ENCODE measurements at places on chromosomes 13 and 19.

DNA sequence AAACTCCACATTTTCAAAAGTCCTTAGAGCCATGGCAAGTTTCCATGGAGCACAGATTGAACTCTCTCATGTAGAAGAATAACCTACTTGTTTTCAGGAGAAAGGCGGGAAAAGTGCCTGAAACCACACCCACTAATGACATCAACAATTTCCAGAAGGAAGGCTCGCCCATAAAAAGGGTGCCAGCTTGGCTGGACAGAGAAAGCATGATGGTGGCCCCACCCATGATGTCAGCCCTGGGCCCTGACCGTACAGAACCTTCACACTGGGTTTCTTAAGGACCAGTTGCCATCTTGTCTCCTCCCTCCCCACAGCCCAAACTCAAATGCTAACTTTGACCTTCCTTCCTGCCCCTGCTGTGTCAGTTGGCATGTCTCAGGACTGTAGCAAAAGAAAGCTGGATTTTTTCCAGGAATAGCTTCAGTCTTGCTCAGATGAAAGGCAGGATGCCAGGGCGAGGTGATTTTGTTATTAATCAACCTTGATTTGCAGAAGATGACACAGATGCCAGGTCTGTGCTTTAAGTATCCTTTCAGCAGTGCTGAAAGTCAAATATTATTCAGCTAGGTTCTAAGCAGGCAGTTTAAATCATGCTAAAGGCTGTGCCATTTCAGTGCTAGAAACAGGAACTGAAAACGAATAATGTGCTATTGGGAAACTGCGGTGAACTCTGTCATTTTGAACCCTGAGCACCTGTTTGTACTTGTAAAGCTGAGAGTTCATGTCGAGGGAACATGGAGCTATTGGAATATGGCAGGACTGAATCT is 89.5 kb upstream of the RFC3 start:
- DNase-seq = no peak

- DNase-seq = no peak
Observed at GRCh38 chr19:46431824-46432223, 3.1 kb upstream of the PNMA8C start.

DNA sequence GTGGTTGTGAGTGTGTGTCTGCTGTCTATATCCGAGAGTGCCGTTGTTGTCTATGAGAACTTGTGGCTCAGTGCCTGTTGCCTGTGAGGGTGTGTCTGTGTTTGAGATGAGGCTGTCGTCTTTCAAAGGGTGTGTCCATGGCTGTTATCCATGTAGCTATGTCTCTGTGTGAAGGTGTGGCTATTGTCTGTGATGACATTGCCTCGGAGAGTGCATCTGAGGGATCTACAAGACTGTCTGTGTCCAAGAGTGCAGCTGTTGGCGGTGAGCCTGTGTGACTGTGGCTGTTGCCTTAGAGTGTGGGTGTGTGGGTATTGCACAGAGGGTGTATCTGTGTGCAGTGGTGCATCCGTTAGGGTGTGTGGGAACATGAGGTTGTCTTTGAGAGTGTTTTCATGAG is 4.9 kb downstream of the NUMBL start:
- DNase-seq = no peak

- no peak for DNase-seq
Observed at GRCh38 chr13:103101500-103101899, 35.3 kb upstream of the SLC10A2 start.

DNA sequence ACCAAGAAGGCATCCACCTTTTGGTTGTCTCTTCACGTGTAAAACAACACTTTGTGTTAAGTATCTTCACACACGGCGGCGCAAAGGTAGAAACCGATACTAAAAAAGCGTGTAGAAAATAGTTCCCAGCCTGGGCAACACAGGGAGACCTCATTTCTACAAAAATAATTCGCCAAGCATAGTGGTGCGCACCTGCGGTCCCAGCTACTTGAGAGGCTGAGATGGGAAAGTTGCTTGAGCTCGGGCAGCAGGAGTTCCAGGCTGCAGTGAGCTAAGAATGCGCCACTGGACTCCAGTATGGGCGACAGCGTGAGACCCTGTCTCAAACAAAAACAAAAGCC is 573 bp upstream of the ERCC5 start:
- no peak for DNase-seq

DNA sequence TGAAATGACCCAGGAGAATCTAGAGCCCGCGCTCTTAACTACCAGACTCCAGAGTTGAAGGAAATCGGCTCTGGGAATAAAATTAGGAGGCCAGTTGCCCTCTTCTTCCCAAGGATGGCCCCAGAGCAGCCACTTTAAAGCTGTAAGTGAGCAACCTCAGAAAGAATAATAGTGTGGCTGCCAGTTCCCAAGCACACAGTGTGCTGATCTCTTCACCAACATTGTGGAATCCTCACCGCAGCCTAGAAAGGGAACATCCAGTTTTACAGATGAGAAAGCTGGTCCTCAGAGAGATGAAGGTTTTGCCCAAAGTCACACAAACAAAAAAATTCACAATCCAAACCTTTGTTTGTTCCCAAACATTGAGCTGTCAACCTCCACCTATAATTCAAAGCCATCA is 39.6 kb downstream of the HSPH1 start:
- DNase-seq = no peak

DNA sequence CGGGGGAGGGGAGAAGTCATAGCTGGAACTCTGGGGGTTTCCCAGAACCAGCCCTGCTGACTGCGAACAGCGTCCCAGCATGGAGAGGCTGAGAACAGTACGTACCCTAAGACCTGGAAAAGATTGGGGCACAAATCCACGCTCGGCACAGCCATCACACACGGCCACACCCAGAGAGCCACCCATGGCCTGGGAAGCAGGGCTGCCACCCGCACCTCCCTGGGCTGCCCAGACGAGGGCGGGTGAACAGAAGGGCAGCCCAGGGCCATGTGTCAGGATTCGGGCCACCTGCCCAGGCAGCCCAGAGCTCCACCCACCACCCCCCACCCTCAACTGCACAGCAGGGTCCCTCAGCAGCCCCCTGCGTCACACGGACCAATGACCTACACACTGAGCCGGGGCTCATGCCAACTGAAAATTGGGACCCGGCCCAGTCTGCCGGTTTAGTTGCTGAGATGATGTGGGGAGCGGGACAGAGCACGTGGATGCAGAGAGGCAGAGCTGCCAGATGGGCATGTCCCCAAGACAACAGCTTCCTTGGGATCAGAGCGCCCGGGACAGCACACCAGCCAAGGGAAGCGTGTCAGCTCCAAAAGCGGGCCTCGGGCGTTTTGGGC is 8.5 kb downstream of the UBXN6 start:
- DNase-seq = no peak

DNA sequence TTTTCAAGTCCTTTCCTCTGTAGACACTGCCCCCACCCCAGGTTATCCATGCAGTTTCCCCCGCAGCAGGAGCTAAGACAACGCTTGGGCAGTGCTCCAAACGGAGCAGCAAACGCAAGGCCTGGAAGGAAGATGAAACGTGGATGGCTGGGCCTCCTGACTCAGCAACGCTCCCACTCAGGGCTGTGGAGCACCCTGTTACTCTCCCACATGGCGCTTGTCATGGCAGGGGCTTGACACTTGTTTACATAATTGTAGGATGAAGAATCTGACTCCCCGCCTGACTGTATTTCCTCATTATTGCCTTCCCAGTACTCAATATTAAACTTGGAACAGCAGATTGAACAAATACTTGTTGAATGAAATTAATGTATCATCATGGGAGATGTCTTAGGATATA is 799 bp upstream of the C1QTNF9B start:
- no peak for DNase-seq

- no peak for DNase-seq
Observed at GRCh38 chr13:40456397-40456953, 210.0 kb downstream of the FOXO1 start.

- DNase-seq = no peak
Observed at GRCh38 chr13:77290342-77290741, 36.6 kb downstream of the MYCBP2 start.

DNA sequence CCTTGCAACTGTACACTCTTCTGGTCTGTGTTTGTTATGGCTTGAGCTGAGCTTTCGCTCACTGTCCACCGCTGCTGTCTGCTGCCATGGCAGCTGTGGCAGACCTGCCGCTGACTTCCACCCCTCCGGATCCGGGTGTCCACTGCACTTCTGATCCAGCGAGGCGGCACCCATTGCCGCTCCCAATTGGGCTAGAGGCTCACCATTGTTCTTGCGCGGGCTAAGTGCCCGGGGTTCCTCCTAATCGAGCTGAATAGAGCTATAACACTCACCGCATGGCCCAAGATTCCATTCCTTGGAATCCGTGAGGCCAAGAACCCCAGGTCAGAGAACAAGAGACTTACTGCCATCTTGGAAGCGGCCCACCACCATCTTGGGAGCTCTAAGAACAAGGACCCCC is 2.2 kb upstream of the PSMC4 start:
- no peak for DNase-seq

DNA sequence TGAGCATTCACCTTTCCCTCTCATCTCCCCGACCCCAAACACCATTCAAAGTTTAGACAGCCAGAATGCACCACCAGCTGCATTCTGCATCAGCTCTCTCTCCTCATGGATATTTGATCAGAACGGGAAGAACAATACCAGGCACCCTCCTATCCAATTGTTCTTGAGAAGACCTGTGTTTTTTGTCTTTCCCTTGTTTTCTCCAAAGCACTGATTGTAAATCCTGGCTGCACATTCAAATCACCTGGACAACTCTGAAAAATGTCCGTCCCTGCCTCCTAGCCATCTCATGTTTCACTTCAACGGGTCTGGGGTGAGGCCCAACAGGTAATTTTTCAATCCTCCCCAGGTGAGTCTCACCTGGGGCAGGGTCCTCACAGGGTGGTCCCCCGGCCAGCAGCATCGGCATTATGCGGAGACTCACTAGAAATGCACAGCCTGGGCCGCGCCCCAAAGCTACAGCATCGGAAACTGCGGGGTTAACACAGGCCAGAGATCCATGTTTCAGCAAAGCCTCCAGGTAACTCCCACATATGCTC is 5.5 kb downstream of the IRS2 start:
- no peak for DNase-seq
